GM18507 (cell line): ENCODE measurements at places on chromosomes 3 and 15.
A peak's percentile ranks its signal among the peaks of the same experiment; 100 is the strongest.

GRCh38 chr15:89654301-89654761, 936 bp downstream of the KIF7 start:
- no peak for DNase-seq

DNA sequence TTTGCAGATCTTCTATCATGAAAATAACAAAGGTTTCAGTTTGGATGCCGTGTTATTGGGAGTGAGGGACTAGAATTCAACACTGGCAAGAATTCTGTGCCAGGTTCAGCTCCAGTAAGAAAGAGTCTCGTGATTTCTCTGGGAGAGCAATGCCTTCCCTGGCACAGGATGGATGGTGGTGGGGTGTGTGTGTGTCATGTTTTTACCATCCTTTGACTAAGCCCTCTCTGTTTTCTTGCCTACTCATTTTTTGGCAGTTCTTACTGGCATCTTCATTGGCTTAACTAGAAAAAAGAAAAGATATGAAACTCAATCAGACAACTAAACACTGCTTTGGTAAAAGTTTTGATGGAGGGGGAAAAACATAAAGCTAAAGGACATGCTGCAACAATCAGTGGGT, 86.6 kb downstream of the FMN1 start:
- DNase-seq = no peak

- DNase-seq = no peak
Observed at GRCh38 chr3:187852842-187853730, 107.8 kb upstream of the BCL6 start.

DNA sequence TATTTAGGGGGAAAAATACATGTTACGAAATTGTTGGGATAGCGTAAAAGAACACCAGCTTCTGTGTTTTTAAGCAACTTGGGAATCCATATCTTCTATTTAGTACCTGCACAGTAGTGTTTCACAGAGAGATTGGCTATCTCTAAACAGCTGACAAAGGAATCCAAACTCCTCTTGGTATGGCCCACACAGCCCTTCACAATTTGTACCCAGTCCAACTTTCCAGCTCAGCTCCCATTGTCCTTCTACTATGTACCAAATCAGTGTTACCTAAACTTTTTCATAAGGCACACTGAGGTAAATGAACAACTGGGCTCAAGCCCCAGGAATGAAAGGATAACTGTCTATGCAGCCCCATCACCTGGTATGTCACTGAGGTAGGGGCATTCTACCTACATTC, 61.9 kb downstream of the TNIK start:
- no peak for DNase-seq

DNA sequence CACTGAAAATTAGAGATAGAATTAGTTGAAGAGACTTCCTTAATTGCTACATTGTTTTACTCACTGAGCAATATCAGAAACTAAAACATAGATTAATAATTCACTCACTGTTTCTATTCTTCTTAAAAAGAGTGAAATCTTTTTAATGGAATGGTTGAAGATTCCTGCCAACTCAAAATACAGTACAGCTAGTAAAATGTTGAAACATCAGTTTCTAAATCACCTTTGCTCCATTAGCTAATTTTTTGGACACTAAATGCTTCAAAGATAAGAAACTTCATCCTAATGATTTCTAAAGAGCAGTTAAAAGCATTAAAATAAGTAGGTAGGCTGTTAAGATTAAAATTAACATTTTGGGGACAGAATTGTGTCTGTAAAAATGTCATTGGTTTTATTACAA, 10.5 kb upstream of the NIT2 start:
- no peak for DNase-seq

- DNase-seq = no peak
Observed at GRCh38 chr3:94130690-94131089, 67.8 kb downstream of the NSUN3 start.

DNA sequence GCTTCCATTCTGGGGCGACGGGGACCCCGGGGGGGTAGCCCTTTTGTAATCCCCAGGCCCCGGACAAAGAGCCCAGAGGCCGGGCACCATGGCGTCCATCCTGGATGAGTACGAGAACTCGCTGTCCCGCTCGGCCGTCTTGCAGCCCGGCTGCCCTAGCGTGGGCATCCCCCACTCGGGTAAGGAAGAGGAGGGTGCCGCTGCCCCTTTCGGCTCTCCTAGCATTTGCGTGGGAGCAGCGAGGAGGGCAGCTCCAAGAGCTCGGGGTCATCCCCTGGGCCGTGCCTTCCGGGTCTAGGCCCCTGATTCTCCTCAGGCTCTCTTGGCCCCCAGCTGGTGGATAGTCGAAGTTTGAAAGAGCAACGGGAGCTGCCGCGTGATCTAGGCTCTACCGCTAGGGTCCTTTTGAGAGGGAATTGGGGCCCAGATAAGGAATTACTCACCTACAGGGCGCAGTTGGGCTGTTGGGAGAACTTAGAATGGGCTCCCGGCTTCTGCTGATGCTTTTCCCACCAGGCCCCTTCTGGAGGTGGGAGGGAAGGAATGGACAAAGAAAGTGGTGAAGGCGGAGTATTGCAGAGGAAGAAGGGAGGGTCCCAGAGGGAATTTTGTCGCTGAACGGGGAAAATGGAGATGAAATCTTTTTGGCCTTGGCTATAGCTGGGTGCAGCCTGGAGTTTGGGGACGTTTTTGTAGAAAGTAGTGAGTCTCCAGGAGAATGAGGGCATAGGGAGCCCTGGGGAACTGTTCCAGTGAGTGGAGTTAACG, 615 bp downstream of the VPS18 start:
- no peak for DNase-seq

- DNase-seq = no peak
Observed at GRCh38 chr15:34470091-34470490, 32.5 kb upstream of the GOLGA8A start.

GRCh38 chr15:61500951-61501620, 272.0 kb upstream of the RORA start:
- DNase-seq = no peak

GRCh38 chr15:34336991-34337556, 507 bp downstream of the SLC12A6 start:
- DNase-seq = no peak

DNA sequence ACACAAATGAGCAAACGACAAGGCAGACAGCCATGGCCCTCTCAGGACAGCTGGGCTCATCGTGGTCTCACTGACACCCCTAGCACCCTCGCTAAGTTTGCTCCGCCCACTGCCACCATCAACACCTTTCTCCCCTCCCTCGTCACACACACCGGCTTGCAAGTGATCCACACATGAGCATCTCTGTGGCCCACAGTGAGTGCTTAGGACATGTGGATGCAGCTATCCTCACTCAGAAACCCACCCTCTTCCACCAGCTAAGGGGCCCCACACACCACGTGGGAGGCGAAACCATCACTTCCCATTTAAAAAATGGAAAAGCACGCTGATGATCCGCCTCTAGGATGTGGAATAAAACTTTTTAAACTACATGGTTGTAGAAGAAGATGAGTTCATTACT, 105.6 kb downstream of the OCA2 start:
- DNase-seq = no peak

DNA sequence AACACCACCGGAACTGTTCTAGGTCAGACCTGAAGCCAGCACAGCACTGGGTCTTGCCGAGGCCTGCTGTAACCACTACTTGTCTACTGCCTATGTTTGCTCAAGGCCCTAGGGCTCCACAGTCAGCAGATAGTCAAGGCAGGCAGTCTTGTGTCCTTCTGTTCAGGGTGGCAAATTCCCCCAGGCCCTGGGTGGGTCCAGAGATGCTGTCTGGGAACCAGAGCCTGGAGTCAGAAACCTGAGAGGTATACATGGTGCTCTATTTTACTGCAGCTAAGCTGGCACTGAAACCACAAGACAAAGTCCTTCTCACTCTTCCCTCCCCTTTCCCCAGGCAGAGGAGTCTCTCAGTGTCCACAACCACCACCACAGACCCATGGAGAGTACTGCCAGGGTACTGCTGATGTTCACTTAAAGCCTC, 89.9 kb downstream of the BBX start:
- DNase-seq = no peak

- no peak for DNase-seq
Observed at GRCh38 chr15:77852241-77853007, 219.7 kb upstream of the LINGO1 start.

- DNase-seq = no peak
Observed at GRCh38 chr15:97909291-97909891, 51.1 kb upstream of the ARRDC4 start.

GRCh38 chr3:37903320-37903719, 41.6 kb downstream of the CTDSPL start:
- no peak for DNase-seq

GRCh38 chr3:15455756-15456155, 28.4 kb downstream of the EAF1 start:
- DNase-seq = no peak

DNA sequence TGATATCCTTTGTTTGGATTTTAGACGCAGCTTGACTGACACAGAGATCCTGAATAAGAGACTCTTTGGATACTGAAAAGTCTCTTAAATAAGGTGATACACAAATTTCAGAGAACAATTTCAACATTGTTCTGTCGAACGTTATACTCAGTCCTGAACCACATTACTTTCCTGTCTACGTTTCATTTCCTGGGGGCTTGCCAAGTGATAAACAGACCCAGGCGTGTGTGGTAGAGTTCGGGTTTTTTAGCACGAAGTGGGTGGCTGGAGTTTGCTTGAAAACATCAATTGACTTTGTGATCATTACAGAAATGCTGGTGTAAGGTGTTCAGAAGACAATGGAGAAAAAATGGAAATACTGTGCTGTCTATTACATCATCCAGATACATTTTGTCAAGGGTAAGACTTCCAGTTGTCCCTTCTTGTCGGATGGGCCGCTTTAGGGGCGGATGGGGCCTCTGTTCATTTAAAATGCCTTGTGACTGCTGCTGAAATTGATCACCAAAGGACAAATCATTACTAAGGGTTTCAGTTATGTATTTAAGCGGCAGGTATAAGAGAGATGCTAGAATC, at the start of gene CD96:
CD96 (plus strand) TSS at position 287 of the 573 bp plus-strand sequence; CDS start at position 339, 52 bp downstream.
- DNase-seq = no peak

GRCh38 chr15:58043192-58043903, 22.2 kb downstream of the ALDH1A2 start:
- DNase-seq = no peak

GRCh38 chr15:25947323-25948314, 84.5 kb upstream of the ATP10A start:
- DNase-seq = no peak

- DNase-seq = no peak
Observed at GRCh38 chr3:123568875-123569274, 16.0 kb downstream of the HACD2 start.

DNA sequence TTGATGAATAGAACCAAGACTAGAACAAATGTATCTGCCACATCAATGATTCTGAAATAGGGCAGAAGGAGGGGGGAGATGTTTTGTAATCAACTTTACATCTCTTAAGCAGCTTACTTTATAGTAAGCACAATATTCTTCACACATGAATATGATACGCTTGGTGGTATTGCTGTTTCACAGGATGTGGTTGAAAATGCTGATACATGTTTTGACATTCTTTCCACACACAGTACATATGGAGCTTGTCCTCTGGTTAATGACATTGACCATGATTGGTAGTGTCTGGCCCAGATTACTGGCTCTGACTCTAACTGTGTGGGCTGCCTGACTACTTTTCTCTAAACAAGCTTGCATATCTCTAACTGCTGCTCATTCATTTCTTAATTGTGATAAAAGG, 168.9 kb downstream of the KLHL25 start:
- DNase-seq = peak; percentile 17

DNA sequence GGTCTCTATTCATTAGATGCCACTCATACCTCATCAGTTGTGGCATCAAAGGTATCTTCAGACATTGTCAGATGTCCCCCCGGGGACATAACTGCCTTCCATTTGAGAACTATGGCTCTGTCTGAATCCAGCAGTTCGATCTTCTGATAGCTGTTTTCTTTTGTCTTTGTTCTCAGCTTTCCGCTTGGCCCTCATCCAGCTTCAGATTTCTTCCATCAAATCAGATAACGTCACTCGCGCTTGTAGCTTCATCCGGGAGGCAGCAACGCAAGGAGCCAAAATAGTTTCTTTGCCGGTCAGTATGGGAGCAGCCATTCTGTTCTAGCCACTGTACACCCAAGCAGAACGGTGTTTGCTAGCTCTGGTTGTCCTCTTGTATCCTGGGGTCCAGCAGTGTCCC, 4.4 kb downstream of the NIT2 start:
- DNase-seq = no peak

- DNase-seq = no peak
Observed at GRCh38 chr3:54150864-54151467, 28.6 kb downstream of the CACNA2D3 start.

GRCh38 chr15:77039848-77040247, 31.1 kb downstream of the TSPAN3 start:
- DNase-seq = no peak

DNA sequence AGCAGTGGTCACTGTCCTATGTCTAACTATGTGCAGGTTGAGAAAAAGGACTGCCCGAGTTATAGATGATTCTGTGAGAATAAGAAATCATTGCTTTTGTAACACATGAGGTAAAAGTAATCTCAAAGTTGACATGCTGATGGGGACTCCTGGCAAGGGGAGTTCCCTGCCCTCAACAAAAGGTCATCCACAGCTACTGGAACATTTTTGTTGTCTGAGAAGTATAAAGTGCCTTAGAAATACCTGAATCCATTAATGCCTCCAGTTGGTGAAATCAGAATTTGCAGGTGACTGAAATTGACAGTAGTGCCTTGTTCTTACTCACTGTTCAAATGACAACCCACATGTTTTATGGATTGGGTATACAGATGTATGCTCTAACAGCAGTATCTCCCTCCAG, 43.7 kb upstream of the RBM5 start:
- no peak for DNase-seq

DNA sequence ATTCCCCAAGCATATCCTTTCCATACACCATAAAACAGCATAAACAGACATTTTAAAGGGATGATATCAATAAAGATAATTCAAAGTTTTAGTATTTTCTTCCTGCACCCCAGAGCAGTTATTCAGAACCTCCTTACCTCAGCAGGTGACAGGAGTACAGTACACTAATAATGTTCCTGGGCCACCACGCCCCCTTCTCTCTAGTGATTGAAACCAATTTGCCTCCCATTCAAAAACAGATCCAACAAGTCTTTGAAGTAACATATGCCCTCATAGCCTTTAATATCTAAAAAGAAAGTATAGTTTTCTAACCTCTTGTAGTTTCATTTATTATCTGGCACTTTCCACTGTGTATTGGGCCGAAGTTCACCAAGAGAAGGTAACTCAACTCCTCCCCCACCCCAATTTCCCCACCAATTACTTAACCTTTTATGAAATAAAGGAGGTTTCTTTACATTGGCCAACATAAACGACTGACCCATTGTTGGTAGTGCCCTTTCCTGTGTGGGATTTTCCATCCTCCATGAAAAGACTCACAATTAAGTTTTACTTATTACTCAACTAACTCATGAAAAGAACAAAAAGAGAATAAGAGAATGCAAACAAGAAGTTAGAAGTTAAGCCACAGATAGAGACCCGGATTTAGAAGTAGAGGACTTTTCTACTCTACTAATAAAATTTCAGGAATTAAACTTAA, 5.0 kb upstream of the ATP8B4 start:
- no peak for DNase-seq
